NCI-H2029 treated with DMSO at 0.1 percent for 48 hours (cell line): ENCODE measurements at places on chromosomes 3 and 15.

DNA sequence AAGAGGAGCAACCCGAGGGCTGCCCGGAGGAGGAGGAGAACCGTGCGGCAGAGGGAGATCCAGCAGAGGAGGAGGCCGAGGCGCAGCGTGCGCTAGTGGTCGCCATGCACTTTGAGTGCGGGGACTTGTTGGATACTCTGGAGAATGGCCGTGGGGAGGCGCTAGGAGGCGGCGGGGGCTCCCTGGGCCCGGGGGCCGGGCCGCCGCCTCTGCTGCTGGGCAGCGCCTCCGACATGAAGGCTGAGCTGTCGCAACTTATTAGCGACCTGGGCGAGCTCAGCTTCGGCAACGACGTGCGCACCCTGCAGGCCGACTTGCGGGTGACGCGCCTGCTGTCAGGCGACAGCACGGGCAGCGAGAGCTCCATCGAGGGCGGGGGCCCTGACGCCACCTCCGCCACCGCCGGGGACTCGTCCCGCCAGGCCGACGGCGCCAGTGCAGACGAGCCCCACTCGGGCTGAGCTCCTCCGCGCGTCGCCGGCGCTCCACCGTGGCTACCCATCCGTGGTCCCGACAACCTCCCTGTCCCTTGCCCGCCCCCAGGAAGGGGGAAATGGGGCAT, 2.0 kb downstream of the FAM43A start:
- DNase-seq, result no peak

DNA sequence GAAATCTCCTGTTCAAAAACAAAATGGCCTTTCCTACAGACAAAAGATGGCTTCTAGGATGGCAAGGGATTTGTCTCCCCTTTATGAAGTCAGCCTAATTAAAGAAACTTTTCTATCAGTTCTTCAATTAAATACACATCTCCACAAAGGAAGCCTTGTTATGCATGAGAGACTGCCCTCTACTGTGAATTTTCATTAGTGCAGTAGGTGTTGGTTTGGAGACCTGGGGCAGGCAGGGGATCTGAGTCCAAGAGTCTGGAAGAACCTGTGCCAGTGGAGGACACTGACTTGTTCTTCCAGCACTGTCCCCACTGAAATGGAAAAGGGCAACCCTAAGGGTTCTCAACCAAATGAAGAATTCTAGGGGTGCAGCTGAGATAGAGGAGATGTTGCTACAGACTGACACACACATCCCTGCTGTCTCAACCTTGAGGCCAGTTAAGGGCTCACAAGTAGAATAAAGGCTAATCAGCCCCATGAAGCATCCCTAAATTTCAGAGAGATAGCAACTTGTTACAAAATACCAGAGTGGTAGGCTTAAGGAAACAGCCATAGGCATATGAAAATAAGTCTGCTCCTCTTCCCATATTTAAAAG, 174.0 kb upstream of the PRICKLE2 start:
- DNase-seq, result peak; percentile 3

DNA sequence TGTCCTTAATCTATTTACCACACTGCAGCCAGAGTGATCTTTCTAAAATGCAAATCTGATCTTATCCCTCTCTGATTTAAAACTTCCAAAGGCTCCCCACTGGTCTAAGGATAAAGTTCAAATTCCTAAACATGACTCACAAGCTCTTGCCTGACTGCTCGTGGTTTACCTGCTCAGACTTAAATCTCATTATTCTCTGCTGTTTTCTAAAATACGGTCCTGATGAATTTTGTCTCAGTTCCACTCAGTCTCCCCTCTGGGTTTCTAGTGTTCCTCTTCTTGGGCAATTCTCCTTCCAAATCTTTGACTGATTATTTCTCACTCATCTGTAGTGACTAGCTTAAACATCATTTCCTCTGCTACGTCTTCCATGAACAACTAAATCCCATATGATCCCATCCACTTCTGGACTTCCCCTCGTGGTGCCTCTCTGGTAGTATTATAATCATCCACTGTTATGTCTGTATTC, 108.3 kb downstream of the P3H2 start:
- no peak for DNase-seq

GRCh38 chr3:154571553-154572226, 141.7 kb upstream of the GPR149 start:
- DNase-seq, result no peak

DNA sequence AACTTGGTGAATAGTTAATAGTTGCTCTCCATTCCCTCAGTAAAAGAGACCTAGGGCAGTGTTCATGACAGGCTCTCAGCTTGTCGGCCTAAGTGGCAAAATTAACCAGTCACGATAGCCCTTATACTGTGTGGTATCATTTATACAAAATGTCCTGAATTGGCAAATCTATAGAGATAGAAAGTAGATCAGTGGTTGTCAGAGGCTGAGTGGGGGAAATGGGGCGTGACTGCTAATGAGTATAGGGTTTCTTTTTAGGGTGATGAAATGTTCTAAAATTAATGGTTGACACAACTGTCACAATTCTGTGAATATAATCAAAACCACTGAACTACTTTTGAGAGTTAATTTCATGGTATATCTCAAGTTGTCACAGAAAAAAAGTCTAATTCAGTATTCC, 20.9 kb downstream of the ARIH1 start:
- DNase-seq, result no peak

DNA sequence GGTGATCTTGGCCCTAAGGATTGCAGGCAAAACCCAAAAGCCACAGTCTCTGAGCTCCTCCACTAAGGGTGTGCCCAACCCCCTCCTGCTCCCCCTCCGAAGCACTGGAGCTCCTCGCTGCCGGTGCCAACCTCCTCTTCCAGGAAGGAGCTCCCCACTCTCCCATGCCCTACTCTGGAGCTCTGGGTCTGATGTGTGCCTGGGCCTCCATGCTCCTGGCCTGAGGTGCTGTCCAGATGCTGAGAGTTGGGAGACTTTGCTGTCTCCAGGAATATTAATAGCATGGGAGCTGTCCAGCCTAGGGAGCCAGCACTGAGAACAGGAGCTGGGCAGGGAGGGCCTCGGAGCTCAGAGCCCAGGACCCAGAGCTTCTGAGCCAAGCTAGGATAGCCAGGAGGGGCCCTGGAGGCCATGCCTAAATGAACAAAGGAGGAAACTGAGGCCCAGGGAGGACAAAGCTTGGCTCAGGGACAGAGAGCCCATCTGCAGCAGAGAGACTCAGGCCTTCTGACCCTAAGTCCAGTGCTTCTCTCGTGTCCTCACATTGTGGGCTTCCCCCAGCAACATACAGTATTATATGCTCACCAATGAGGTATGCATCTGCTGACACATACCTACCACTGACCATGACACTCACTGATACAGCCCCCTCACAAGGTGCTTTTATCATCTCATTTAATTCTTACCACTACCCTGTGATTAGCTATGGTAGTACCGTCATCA, 36.9 kb upstream of the HERC1 start:
- no peak for DNase-seq

DNA sequence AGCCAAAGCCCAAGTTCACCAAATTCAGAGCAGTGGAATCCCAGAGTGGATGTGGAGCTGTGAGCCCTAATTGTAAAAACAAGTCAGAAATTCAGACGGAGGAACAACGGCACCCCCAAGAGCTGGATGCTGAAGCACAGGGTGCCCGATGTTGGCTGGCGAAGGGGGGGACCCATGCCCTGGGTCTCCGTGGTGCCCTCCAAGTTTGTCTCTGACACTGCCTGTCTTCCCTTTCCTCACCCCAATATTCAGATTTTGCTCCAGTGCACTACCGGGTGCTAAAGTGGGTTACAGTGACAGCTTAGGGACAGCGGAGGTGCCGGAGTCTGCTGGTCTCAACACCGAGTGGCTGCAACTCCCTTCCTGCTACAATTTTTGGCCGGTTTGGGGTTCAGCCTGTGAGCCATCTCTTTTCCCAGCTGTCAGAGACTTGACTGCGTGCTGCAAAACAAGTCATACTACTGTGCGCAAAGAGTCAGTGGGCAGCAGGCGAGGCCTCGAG, 6.6 kb downstream of the GRIP2 start:
- DNase-seq, result no peak

GRCh38 chr3:37961622-37962431, 28.8 kb upstream of the VILL start:
- no peak for DNase-seq
